Stimulated activated CD8-positive, alpha-beta memory T cell treated with anti-CD3 and anti-CD28 coated beads, Interleukin-4, amount 100 ng/mL, for 4 hours (primary cell): ENCODE measurements at places on chromosomes 13 and 19.

- no peak for DNase-seq
Observed at GRCh38 chr13:104372095-104372655, 1306.0 kb upstream of the SLC10A2 start.

- no peak for DNase-seq
Observed at GRCh38 chr13:103795892-103796478, 729.8 kb upstream of the SLC10A2 start.

DNA sequence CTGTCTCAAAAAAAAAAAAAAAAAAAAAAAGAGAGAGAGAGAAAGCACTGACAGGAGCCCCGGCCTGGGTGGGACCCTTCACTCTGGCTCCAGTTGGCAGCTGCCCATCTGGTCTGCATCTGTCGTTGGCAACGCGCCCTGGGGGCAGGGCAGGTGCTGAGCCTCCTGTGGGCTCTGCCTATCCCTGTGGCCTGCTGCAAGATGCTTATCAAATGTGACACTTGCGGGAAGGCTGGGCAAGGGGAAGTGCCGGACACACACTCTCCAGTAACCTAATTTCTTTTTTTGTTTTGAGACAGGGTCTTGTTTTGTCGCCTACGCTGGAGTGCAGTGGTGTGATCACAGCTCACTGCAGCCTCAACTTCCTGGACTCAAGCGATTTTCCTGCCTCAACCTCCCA lies 10.7 kb upstream of the KPTN start:
- DNase-seq: no peak

- no peak for DNase-seq
Observed at GRCh38 chr19:50729894-50730293, 6.7 kb downstream of the CLEC11A start.

DNA sequence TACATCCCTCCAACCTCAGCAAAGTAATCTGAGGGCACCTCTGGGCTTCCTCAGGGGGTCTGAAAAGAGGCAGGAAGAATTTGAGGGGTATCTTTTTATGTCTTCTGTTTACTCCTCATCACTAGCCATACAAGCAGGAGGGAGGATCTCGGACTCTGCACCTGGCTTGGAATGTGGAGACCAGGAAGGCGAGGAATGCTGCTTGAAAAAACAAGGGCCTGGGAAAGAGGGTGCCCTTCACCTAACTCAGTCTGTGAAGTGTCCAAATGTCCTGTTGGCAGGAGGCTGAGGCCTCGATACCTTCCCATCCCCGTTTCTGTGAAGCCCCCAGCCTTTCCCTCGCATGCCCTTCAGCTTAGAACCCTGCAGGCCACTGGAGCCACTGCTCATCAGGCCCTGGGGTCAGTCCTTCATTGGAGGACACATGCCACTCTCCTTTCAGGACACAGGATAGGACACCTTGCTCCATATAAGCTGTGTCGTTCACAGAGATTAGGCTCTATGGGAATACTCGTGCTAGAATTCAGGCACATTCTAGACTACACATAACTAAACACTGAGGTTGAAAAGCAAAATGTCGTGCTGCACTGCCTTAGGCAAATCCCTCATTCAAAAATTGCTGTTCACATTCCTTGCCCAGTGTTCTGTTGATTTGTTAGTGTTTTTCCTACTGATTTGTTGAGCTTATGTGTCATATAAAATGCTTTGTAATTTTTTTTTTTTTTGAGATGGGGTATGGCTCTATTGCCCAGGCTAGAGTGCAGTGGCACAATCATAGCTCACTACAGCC lies 49.7 kb downstream of the ESD start:
- DNase-seq: no peak

- DNase-seq: no peak
Observed at GRCh38 chr13:99868767-99869166, 102.8 kb downstream of the ZIC5 start.

GRCh38 chr13:28704919-28705318 lies 13.9 kb downstream of the SLC46A3 start:
- no peak for DNase-seq

DNA sequence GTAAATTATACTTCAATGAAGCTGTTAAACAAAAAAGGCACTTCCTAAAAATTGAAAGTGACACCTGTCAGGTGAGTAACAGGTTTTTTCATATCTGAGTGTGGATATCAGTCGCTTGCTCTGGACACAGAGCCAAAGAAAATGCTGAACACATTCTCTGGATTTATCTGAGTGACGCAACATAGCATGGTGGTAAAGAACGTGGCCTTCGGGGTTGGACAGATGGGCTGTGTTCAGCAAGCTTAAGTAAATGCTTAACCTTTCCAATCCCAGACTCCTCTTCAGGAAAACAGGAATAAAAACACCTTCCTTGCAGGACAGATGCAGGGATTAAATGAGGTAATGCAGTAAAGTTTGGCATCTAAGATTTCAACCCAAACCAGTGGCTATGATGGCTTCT lies 132.0 kb downstream of the FOXO1 start:
- DNase-seq: no peak

DNA sequence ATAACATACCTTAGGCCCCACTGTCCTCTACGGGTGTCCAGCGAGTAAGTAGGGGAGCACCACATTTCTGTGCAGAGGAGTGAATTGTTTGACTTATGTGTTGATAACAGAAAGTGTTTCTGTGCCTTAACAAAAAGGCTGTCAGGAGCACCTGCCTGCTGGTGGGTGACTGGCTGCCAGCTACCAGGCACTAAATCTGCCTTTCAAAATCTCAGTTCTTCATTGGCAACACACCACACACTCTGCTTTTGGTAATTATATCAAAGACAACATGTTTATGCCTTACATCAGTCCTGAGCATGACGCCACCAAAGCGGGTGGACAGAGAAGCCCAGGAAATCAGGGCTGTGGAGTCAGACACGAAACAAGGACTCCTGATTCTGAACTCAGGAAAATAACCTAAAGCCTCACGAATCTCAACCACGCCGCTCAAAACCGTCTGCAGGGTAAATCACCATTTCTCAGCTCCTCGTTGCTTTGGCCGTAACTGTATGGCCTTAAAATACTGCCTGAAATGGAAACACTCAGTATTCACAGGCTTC lies 105.2 kb upstream of the SOX1 start:
- no peak for DNase-seq

GRCh38 chr13:113448545-113448884 lies 4.8 kb downstream of the ADPRHL1 start:
- DNase-seq: no peak

DNA sequence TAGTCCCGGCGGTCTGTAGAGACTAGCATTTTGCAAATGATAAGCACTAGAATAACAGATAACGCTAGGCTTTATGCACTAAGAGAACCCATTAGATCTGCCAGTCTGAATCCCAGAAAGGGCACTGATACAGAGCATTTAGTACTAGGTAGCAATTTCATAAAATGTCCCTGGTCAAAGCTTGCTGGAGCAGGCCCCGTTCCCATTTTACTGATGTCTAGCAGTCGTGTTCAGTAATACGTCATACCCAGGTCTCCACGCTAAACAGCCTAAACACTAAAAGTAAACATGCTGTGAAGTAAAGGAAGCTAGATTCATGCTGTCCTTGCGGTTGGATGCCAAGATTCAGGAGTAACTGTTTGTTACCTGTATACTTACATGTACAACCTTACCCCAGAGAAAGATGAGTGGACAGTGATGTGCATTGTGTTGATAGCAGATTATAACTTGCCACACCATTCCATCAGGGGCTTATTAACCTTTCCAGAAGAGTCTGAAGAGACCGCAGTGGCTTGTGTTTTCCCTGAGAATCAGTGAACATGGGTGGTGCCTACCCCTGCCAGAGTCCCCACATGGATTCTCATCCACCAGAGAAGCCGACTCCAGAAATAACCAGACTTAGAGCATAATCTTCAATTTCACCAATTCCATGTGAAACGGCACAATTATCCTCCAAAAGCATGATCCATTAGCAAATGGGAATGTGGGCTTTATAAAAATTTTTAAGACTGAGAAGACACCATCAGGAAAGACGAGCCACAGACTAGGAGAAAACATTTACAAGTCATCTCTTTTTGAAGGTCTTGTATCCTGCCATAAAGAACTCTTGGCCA lies 3.4 kb upstream of the RPS11 start:
- no peak for DNase-seq

DNA sequence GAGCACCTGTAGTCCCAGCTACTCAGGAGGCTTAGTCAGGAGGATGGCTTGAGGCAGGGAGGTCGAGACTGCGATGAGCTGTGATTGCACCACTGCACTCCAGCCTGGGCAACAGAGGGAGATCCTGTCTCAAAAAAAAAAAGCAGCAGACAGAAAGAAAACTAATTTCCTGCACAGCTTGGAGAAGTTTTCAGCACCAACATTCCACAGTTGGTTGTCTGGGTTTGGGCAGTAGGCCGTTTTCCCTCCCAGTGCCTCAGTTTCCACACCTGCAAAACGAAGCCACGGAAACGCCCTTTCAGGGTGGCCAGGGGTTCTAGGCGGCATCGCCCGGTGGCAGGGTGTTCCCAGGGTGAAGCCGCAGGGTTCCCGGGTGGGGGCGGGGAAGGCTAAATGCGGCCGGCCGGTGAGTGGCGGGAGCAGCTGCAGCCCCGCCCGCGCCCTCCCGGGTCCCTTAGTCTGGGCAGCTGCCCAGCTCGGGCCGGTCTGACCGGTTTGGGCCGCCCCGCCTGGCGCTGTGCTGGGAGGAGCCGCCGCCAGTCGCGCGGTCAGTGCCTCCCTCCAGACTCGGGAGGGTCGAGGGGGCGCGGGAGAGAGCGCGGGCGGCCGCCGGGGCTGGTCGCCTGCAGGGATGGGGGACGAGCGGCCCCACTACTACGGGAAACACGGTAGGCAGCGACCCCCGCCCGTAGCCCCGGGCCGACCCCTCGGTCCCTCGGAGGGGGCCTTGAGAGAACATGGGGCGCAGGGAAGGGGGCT lies at the start of gene SLC44A2:
Gene SLC44A2 (plus strand): TSS at position 551 of the 759 bp plus-strand sequence. CDS start 81 bp downstream, at position 632.
- no peak for DNase-seq

DNA sequence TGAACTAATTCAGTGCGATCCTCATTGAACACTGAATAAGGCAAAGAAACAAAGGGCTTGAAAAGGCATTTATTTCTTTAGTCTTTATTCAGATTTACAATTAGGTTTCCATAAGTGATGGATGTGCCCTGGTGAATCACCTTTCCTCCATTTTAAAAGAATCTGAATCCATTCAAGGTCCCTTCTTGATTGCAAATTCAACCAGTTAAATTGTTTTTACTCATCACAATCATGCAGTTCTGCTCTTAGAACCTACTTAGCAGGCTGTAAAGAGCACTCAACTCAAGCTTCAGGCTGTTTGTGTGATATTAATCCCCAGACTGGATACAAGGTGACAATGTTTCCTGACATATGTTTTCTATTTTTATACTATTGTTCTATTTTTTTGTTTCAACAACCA lies 321.0 kb downstream of the TBC1D4 start:
- DNase-seq: no peak

DNA sequence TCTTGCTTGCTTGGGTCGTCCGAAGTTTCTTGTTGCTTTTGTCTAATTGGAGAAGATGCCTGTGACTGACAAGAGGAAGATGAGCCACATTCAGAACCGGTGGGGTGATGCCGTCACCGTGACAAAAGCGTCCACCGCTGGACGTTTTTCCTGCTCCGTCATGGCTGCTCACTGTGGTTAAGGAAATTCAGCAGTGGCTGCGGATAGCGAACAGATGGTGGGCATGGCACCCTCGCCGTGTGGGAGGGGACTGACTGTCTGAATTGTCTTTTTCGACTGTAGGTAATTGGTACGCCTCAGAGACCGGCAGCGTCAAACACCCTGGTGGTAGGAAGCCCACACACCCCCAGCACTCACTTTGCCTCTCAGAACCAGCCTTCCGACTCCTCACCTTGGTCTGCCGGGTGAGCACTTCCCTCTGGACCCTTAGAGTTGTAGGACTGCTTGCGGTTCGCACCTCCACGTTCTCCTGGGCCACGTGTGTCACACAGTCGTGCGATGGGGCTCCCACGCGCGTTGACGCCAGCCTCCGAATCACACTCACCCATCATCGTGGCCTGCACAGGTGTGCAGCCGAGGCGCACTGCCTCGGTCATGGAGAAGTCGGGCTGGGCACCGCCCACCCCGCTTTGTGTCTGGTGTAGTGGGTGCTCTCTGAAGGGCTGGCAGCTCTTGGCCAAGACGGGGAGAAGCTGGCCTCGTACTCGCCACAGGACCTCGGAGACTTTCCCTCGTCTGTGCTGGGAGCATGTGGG lies 26.5 kb downstream of the ATP4B start:
- DNase-seq: no peak

- DNase-seq: no peak
Observed at GRCh38 chr13:32969516-32969941, 46.7 kb upstream of the KL start.

- DNase-seq: no peak
Observed at GRCh38 chr19:47512948-47513319, 1.9 kb downstream of the NAPA start.

DNA sequence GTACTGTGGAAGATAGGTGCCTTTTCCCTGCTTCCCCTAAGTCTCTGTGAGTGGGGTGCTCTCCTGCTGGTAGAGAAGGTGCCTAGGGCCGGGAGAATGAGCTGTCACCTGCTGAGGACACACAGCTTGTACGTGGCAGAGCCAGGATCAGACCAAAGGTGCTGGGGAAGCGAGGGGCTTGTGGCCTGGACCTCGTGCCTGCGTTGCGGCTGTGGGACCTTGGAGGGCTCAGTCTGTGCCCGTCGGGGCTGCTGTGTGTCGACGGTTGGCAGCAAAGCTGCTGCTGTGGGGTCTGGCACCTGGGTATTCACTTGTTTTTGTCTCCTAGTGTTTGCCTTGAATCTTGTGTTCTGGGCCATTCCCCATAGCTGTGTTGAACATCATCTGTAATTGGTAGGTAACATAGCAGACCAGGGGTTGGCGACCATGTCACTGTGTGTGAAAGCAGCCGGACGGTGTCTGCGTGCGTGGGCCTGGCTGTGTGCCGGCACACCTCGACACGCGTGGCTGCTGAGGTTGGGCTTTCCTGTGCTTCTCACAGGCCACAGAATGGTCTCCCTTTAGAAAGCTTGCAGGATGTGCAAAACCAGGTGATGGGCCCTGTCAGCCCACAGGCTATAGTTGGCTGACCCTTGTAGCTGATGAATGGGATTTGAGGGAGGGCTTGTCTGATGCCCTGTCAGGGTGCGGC lies 9.2 kb downstream of the U2AF2 start:
- no peak for DNase-seq

GRCh38 chr19:33879818-33880575 lies 83.3 kb downstream of the KCTD15 start:
- DNase-seq: no peak

- DNase-seq: no peak
Observed at GRCh38 chr13:102901056-102901455, 55.2 kb downstream of the ERCC5 start.

GRCh38 chr13:58254943-58255342 lies 623.4 kb downstream of the PCDH17 start:
- DNase-seq: no peak

GRCh38 chr19:4431808-4432674 lies 25.6 kb downstream of the UBXN6 start:
- DNase-seq: no peak
